ENCODE measurements at places on chromosomes 4 and X.

DNA sequence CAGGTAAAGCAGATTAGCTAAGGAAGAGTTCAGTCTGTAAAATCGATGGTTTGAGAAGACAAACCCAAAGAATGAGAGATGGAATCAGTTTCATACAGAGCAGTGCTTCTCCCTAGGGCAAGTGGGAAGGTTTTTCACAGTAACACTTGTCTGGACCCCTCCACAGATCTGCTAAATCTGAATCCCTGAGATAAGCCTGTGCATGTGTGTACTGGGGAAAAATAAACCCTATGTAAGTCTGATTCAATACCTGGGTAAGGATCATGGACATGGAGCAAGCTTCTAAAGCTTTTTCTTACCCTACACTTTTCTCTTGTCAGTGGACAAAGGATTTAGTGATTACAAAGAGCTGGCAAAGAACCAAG is 13.6 kb downstream of the ELOVL6 start:
- DNase-seq = no peak

DNA sequence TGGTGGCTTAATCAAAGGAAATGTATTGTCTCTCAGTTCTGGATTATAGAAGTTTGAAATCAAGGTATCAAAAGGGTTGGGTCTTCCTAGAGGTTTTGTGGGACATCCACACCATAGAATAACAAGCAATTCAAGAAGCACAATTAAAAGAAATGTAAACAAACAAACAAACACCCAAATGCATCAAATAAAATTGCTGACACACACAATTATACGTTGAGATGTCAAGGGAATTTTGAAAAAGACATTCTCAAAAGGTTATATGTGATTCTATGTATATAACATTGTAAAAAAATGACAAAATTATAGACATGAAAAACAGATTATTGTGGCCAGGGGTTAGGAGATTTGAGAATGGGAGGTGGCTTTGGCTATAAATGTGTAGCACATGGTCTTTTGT is 250.7 kb upstream of the AGA start:
- no peak for DNase-seq

DNA sequence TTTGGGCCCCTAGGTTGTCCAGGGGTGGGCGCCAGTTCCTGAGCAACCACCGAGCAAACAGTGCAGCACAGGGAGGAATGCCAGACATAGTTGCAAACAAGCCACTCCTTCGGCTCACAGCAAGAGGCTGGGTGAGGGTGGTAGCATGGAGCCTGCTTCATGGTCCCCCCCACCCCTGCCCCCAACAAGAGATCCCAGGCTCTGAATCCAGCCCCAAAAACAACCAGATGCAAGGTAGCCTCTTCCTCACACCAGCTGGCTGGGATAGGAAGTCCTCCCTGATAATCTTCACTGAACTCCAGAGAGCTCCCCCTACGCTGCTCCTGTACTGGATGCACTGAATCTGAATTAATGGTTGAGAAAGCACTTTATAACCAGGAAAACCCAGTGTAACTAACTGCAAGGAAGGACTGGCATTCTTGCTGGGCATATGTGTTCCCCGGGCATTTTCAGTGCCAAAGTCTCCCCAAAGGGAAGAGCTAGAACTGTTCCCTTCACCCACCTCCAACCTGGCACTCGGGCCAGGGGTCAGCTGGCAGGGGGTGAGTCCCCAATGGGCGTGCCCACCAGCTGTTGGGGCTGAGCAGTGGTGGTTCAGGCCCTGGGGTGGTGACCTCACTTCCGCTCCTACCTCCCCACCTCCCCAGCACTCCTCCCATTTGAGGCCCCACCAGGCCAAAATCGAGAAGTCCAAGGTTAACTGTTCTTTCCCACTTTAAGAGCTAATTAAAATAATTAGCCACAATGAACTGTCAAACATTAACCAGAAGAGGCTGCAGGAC is 1.5 kb downstream of the ELF4 start:
- DNase-seq = no peak

DNA sequence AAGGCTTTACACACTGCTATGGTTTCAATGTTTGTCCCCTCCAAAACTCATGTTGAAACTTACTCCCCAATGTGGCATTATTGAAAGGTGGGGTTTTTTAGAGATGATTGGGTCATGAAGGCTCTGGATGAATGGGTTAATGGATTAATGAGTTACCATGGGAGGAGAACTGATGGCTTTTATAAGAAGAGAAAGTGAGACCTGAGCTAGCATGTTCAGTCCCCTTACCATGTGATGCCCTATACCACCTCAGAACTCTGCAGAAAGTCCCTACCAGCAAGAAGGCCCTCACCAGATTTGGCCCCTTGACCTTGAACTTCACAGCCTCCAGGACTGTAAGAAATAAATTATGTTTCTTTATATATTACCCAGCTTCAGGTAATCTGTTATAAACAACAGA is 68.9 kb upstream of the CAPN6 start:
- DNase-seq = no peak

GRCh38 chrX:132652871-132653270 is 164.0 kb upstream of the MBNL3 start:
- no peak for DNase-seq
